ENCODE measurements at places on chromosomes 16 and 17.

DNA sequence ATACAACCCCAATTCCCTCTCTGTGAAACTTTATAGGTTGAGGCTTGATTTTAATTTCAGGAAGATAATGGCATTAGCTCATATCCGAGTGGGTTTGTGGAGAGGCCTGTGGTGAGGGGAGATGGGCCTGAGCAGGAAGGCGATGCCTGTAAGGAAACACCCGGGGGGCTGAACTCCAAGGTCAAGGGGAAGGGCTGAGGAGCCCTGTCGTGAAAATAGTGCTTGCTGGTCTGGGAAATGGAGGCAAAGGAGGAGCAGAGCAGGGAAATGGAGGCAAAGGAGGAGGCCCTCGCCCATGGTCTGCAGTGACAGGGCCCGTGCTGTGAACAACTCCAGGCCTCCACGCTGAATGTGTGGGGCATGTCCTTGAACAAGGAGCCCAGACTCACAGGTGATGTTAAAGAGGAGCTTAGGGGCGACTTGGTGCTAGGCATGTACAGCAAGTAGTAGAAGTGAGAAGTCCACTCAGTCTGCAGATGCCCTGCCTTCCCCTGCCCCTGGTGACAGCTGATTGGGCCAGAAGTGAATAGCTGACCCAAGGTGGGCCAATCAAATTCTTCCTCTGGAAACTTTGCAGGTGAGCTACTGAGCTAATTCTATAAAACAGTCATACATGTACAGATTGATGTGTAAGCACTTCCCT lies 38.1 kb downstream of the MRPS23 start:
- no peak for DNase-seq

DNA sequence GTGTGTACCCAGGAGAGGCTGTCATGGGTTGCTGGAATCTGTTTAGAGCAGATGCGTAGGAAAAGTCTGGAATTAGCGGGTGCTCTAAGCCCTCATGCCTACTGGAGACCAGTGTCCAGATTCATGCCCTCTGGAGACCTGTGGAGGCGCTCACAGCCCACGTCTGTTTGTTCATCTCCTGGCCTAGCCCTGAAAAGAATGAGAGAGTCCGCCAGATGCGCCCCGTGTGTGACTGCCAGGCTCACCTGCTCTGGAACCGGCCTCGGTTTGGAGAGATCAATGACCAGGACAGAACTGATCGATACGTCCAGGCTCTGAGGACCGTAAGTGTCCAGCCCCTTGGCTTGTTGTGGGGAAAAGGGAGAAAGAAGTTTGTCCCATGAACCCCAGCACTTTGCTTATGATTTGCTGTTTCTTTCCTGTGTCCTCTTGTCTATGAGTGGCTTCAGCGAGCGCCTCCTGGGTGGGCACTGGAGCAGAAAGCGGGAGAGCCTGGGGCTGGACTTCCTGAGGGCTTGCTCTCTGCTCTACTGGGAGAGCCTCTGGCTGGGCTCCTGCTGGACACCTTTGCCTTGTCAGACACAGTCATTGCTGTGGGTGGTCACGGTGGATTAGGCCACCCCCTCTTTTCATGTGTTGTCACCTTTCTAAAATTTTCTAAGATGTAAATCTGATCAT lies 35.3 kb downstream of the PRMT7 start:
- DNase-seq, result no peak

- no peak for DNase-seq
Measured at GRCh38 chr17:78818152-78818846, 22.3 kb downstream of the USP36 start.

DNA sequence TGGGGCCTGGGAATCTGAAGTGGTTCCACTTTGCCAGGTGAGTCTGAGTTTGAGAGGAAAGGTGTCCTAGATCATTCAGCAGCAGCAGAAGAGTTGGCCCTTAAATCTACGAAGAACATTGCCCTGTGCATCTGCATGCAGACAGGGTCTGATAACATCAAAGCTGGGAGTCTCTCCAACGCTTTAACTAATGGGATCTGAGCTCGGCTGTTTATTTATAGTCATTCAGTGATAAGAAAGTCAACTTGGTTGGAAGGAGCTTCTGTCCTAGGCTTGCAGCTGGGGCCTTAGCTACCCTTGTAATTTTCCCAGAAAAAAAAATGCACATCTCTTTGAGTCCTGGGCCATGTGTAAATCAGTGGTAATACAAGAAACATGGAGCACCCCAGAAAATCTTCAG lies 418.0 kb upstream of the HSBP1 start:
- no peak for DNase-seq

DNA sequence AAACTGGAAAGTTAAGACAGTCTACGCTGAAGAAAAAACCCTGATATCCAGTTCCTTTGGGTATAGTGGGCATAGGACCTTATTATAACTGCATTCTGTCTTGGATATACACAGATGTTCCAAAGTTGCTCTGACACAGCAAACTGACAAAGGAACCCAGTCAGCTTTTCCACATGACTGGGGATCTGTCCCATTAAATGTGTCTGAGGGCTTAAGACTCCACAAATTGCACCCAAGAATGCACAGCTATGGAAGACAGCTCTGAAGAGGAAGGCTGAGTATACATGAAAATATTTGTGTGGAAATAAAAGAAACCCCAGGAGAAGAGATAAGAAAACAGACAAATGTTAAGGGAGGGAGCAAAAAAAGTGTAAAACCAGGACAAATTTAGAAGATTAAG lies 114.1 kb downstream of the SPAG9 start:
- DNase-seq, result no peak

DNA sequence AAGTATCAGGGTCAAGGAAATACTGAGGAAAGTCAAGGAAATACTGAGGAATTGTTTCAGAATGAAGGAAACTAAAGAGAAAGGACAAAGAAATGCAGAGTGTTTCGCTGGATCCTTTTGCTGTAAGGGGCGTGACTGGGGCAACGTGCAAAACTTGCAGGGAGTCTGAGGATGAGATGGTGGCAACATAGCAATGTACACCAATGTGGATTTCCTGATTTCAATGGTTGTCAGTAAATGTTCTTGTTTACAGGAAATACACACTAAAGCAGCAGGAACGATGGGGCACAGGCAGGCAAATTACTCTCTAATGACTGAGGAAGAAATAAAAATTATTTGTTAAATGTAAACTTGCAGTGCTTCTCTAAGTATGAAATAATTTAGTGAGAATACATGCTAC lies 34.4 kb downstream of the ZZEF1 start:
- no peak for DNase-seq

- DNase-seq, result no peak
Measured at GRCh38 chr16:49899991-49900695, 44.2 kb upstream of the ZNF423 start.

GRCh38 chr17:16945136-16945482 lies 26.8 kb downstream of the TNFRSF13B start:
- DNase-seq, result no peak

GRCh38 chr16:75247249-75247648 lies 4.2 kb downstream of the BCAR1 start:
- no peak for DNase-seq

DNA sequence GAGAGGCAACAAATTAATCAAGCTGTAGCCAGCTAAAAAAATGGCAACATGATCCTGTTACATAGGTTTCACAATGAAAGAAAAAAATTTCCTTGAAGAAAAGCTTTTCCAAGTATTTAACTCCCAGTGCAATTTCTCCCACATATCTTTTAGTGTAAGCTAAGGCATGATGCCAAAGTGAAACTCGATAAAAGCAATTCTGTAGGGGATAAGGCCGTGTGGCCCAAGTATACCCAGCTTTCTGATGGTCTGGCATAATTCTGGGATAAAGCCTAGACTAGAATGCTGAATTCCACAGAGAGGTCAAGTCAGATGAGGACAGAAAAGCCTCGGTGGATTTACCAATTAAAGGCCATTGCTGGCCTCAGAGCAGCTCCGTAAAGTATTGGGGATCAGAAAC lies 36.2 kb downstream of the CTCF start:
- no peak for DNase-seq

GRCh38 chr17:75152523-75152921 lies 1.8 kb downstream of the JPT1 start:
- DNase-seq, result no peak

DNA sequence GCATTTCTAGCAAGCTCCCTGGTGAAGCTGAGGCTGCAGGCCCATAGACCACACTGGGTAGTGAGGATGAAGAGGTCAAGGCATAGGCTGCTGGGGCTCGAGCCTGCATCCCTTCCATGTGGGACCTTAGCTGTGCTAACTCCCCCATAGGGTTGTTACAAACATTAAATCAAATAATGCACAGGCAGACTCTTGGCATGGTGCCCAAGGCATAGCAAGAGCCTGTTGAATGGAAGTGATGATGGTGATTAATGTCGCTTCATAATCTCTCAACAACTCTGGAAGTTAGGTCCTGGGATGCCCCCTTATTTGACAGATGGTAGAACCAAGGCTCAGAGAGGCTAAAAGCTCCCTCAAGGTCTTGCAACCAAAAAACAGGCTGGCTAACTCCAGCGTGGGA lies 283.9 kb upstream of the EEF2KMT start:
- peak; percentile 63 for DNase-seq

DNA sequence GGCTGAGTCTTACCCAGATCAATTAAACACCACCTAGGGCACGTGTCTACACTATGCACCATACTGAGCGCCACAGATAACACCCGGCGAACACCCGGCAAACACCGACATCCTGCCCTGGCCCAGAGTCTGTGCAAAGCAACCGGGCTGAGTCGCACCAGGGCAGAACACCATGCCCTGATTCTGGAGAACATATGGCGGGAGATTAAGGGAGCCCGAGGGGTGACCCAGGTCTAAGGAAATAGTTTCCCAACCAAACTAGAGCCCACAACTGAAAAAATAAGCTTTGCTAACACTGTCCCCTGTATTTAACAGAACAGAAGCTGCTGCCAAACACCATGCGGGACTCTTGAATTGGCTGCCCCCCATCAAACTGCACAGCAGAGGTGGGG lies 22.1 kb downstream of the MYO18A start:
- peak; percentile 67 for DNase-seq

- no peak for DNase-seq
Measured at GRCh38 chr17:15233022-15233805, 31.9 kb downstream of the PMP22 start.

- peak; percentile 43 for DNase-seq
Measured at GRCh38 chr16:24729951-24730815, 732 bp downstream of the TNRC6A start.

DNA sequence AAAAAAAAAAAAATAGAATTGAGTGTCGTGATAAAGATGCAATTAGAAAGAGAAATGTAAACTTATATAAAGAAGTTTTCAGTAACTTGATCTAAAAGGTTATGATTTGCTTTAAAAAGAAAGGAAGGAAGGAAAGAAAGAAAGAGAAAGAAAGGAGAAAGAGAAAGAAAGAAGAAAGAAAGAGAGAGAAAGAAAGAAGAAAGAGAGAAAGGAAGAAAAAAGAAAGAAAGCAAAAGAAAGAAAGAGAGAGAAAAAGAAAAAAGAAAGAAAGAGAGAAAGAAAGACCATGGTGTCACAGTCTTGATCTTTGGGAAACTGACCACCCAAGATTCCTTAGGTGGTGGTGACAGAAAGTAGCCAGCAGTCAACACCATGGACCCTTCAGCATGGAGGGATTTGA lies 4.3 kb upstream of the CCL3 start:
- no peak for DNase-seq

GRCh38 chr17:75542728-75543336 lies 17.3 kb downstream of the LLGL2 start:
- DNase-seq, result peak; percentile 10

- DNase-seq, result no peak
Measured at GRCh38 chr17:64614266-64615027, 47.7 kb downstream of the SMURF2 start.

DNA sequence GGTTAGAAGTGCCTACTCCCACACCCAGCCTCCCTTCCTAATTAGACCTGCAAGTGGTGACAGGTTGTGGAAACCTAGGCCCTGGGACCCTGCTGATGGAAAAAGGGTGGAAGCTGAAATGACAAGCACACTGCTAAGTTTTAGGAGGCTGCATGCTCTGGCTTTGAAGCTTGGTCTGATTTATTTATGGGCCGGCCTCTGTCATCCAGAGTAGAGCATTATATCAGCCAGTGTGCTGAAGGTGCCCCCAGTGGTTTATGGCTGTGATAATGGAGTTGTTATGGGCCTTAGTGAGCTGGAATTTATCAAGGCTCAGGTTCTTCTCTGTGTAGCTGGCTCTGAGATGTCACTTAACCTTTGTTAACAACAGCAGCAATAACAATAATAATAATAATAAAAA lies 142.6 kb downstream of the UTP18 start:
- no peak for DNase-seq

DNA sequence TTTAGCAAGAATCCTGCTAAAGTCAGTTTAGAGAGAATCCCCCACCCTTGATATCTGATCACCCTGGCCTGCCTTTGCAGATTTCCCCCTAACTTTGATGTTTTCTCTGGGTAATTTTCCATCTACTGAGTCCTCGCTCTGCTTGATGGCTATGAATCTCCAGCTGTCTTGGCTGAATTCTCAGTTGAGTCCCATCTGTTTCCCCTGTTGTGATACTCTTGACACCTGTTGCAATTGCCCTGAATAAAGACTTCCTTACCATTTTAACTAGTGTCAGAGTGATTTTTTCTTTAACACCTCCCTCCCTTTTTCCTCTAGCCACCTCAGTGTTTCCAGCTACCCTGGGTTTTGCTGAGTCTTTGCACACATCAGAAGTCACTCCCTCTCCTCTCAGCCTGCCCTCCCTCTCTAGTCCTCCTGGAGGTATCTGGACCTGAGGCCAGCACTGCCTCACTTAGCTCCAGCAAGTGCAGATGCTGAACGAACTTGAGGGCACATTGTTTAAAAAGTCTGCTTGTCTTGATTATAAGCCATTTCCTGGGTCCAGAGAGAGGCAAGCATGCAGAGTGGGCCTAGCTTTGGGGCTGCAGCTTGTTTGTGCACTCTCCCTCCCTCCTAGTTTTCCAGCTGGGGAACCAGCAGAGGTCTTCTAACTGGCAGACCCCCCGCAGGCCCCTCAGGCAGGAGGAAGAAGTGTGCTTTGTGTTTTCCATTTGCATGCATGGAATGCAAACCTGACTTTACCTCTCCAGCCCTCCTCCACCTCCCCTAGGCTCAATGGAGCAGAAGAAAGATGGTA lies 33.2 kb downstream of the SPACA3 start:
- no peak for DNase-seq

DNA sequence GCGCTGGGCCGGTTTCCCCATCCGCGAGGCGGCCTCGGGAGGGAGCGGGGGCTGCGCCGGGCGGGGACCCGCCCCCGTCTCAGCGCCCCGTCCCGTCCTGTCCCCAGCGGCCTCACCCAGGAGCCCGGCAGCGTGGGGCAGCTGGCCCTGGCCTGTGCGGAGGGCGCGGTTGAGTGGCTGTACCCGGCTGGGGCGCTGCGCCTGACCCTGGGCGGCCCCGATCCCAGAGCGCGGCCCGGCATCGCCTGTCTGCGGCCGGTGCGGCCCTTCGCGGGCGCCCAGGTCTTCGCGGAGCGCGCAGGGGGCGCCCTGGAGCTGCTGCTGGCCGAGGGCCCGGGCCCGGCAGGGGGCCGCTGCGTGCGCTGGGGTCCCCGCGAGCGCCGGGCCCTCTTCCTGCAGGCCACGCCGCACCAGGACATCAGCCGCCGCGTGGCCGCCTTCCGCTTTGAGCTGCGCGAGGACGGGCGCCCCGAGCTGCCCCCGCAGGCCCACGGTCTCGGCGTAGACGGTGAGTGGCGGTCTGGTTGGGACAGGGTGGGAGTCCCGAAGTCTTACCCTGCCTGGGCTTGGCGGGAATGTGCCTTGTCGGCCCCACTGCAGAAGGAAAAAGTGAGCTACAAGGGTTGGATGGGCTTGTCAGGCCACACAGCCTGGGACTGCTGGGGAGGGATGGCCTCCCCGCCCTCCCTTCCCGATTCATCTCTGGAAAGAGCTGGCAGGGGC lies 720 bp downstream of the METRN start:
- DNase-seq, result peak; percentile 46

GRCh38 chr16:84528322-84528721 lies 23.9 kb upstream of the MEAK7 start:
- no peak for DNase-seq
